ENCODE measurements at places on chromosomes 1 and 21.

DNA sequence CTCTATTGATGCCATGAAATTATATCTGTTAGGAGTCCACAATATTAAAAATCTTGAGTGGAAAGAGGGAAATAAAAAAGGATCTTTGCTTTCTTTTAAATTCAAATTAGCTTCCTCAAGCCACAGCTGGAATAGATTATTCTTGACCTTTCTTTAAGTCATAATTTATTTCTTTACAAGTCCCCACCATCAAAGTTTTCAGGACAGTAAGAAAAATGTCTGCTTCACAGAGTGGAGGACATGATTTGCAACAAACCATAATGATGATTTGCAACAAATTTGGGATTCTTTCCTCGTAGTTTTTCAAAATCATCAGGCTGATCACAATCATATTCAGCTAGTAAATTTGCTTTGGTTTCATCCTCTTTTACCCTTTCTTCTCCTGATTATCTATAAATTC is 301.8 kb upstream of the NRIP1 start:
- no peak for DNase-seq

- no peak for DNase-seq
Observed at GRCh38 chr21:45390831-45391742, 13.9 kb upstream of the COL18A1 start.

GRCh38 chr1:160795951-160796383 is at the start of gene LY9:
Gene LY9, plus strand, starts transcription at chr1:160796174. Its CDS starts 14 bp downstream, at chr1:160796188.
- DNase-seq, result no peak

DNA sequence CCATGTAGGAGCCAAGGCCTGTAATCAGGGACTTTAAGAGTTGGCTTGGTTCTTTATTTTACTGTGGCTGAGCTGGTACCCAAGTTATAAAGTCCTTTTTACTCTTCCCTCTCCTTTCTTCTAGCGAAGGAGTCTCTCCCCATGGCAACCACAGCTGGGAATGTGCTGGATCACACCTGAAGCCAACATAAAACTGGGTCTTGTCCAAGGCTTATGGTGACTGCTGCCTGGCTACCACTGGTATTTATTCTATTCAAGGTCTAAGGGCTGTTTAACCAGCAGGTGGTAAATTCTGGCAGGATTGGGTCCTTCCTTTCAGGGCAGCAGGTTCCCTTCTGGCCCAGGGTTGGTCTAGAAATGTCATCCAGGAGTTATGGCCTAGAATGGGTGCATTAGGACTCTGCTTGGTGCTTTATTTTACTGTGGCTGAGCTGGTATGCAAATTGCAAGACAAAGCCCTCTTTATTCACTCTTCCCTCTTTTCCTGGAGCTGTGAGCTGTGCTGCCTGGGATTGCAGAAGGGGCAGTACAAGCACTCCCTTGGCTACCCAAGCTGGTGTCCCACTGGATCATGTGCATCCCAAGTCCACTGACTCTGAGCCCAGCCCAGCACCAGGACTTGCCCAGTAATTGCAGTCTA is 26.6 kb downstream of the SLC22A15 start:
- no peak for DNase-seq

DNA sequence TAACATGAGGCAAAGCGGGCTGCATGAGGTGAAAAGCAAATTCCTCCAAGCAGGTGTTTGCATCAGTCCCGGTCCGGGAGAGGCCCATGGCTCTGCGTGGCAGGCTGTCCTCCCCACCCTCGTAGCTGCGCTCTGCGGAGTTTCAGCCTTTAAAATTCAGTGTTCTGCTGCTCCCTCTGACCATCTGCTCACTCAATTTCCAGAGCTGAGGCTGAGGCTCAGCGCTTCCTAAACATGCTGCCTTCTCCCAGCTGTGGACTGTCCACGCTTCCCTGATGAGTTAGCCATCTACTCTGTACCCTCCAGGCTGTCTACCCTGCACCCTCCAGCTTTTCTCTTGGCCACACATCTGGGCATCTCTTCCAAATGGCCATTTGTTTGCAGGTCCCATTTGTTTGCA is 87.7 kb downstream of the KCNJ6 start:
- DNase-seq, result no peak

All from H9 (cell line).